Fibroblast of the aortic adventitia (primary cell): ENCODE measurements at places on chromosomes 13 and 19. TPM values are rescaled to one million over a fixed set of nuclear protein-coding genes. Genes with fewer than 3 reads are reported as not detected.

The CACNA1A gene
- total RNA-seq, result 13.7 and 42.8 TPM in 2 replicates

- DNase-seq, result peak; percentile 72
Observed at GRCh38 chr13:110819203-110820014, 95.5 kb downstream of the ANKRD10 start.

DNA sequence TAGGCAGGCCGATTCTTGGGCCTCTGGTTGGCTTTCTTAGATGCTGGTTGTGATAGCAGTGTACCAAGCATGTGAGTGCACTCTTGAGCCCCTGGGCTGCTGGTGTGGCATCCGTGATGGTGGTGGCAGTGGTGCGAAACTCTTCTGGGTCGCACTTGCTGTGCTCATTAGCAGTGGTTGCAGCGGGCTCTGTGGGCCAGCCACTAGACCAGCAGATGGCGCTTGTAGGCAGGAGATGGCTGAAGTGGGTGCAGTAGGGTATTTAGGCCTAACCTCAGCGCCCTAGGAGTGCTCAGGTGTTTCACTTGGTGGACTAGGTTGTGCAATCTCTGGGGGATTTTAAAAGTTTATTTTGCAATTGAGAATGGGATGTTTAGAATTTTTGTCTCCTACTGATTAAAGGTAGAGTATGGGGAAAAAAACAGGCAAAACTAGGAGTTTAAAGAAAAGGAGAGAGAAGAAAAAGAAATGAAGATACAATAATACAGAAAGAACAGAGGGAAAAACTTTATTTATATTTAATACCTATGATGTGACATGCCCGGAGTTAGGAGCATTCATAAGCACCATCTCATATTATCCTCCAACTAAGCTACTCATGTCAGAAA, 4.3 kb upstream of the ZNF17 start:
- peak; percentile 58 for DNase-seq

The TEKTIP1 gene
- not detected in 2 replicates for total RNA-seq

The SLC1A6 gene
- not detected in 2 replicates for total RNA-seq

- no peak for DNase-seq
Observed at GRCh38 chr13:111382411-111382810, 62.0 kb downstream of the TEX29 start.

DNA sequence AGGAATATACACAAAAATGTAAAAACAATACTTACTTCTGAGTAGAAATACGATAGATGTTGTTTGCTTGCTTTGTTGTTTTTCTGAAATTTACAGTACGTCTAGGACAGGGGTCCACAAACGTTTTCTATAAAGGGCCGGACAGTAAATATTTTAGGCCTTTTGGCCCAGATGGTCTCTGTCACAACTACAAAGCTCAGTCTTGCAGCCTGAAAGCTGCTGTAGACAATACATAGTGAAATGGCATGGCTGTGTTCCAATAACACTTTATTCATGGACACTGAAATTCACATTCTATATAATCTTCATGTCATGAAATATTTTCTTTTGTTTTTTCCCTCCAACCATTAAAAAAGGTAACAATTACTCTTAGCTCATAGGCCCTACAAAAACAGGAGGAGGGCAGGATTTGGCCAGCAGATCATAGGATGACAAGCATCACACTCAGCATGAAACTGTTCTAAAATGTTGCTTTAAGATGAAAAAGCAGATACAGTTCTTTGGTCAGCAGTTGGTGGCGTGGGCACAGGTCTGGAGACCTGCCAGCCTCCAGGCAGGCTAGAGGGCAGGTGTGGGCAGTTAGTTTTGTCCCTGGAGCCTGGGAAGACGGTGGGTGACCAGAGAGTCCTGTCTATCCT, at the start of gene EDDM13:
Gene EDDM13 (plus strand): TSS at position 588 of the 638 bp plus-strand sequence. CDS start 87 bp downstream, outside the sequence.
- no peak for DNase-seq

- DNase-seq, result no peak
Observed at GRCh38 chr19:33424181-33424580, 50.7 kb downstream of the CEBPG start.

DNA sequence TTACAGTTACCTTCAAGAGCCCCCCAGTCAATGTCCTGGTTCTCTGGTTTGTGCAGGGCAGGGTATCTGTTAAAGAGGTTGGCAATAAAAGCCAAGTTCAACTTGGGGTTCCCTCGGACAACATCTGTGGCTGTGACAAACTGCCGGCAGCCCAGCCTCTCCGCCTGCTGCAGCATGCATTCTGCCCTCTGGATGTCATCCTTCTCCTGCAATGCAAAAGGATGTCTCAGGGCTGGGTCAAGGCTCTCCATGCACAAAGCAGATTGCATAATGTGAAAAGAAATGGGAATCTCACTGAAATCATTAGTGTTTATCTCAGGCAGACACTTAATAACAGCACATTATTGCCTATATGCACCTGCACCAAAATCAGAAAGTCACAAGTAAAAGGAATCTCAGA, 35.1 kb downstream of the LCP1 start:
- DNase-seq, result peak; percentile 43

The CEACAM3 gene
- not detected in 2 replicates for total RNA-seq
